GM20000 (cell line): ENCODE measurements at places on chromosomes 1 and 21.
A peak's percentile ranks its signal among the peaks of the same experiment; 100 is the strongest.

DNA sequence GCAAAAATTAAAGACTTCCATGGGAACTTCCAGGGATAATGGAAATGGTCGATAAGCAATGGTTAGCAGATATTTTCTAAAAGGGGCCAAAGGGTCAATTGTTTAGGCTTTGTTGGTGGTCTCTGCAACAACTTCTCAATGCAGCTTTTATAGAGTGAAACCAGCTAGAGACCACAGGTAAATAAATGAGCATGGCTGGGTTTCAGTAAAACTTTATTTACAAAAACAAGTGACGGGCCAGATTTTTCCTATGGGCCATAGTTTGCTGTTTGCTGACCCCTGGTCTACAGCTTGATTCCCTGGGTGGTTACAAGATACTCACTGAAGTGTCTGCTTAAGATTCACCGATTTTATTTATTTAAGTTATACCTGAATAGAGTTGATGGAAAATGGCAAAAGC is 22.6 kb upstream of the PRDM15 start:
- DNase-seq: no peak

GRCh38 chr21:43015906-43016540 is 41.7 kb downstream of the PKNOX1 start:
- DNase-seq: no peak

GRCh38 chr1:91499904-91500755 is 521 bp upstream of the CDC7 start:
- peak; percentile 10 for DNase-seq

DNA sequence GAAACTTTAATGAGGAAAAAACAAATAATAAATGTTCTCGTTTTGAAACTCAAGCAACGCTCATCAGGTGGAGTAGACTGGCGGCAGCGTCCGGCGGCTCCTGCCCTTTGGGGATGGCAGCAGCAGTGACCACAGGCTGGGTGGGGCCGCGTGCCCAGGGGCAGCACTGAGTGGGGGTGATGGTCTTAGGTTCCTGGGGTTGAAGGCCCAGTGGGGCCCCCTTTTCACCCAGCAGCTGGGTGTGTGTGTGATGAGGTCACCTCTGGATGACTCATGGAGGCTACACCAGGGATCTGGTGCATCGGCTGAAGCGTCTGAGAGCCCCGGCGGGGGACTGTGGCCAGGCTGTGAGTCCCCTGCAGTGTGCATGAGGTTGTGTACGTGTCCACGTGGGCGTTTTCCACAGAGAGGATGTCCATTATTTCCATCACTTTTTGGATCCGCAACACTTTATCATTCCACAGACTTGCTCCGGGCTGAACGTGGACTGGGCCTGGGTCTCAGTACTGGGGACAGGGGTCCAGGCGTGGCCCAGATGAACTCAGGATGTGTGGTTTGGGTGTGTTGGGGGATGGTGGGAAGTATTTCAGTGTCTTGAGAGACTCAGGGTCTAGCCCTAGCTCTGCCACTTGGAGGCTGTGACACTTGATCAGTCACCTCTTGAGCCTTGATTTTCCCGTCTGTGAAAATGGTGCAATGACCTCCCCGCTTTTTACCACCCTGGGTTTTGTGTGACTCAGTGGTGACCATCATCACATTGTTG is 25.6 kb downstream of the LDLRAP1 start:
- DNase-seq: no peak

- no peak for DNase-seq
These were observed 3.6 kb downstream of the MEGF6 start for GRCh38 chr1:3607703-3608065.

DNA sequence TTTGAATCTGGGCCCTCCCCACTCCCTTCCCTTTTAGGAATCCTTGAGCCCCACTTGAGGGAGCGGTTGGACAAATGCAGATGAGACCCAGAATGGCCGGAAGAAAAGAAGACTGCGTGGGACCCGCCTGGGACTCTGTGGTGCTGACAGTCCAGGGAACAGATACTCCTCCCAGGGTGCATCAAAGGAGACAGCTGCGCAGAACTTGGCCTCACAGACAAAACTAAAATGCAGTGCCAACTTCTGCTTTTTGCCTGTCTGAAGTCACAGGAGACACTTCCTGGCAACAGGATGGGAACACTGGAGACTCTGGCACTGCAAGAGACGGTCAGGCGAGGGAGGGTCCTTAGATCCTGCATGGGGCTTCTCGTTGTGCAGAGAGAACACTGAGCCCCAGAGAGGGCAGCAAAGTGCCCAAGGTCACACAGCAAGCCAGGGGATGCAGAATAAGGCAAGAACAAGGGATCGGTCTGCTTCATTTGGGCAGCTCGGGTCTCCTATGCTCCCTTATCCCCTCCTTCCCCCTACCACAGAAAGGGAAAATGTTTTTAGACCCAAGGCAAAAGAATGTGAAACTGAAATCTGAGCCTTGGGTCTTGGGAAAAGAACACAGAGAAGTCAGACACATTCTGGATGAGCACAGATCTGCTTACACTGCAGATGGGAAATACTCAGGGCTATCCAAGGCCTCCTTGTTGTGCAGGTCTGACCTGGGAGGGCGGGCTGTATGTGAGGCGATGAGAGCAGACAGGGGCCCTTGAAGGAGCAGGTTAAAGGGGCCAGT is 182.4 kb downstream of the TRABD2B start:
- DNase-seq: no peak

DNA sequence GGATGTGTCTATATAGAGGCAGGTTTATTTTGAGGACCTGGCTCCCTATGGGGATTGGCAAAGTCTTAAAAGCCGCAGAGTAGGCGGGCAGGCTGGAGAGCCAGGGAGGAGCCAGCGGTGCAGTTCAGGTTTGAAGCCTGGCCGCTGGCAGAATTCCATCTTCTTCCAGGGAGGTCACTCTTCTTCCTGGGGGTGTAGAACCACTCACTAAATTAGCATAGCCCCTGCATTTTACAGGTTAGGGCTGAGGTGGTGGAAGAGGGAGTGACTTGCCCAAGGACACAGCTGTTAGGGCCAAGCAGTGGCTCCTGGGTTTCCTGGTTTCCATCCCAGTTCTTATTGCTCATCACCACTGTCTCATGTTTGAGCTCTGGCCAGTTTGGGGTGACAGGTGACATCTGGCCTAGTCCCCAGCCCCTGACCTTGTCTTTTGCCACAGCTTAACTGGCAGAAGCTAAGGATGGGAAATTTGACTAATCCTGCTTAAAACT is 1.4 kb downstream of the PINK1 start:
- DNase-seq: no peak

DNA sequence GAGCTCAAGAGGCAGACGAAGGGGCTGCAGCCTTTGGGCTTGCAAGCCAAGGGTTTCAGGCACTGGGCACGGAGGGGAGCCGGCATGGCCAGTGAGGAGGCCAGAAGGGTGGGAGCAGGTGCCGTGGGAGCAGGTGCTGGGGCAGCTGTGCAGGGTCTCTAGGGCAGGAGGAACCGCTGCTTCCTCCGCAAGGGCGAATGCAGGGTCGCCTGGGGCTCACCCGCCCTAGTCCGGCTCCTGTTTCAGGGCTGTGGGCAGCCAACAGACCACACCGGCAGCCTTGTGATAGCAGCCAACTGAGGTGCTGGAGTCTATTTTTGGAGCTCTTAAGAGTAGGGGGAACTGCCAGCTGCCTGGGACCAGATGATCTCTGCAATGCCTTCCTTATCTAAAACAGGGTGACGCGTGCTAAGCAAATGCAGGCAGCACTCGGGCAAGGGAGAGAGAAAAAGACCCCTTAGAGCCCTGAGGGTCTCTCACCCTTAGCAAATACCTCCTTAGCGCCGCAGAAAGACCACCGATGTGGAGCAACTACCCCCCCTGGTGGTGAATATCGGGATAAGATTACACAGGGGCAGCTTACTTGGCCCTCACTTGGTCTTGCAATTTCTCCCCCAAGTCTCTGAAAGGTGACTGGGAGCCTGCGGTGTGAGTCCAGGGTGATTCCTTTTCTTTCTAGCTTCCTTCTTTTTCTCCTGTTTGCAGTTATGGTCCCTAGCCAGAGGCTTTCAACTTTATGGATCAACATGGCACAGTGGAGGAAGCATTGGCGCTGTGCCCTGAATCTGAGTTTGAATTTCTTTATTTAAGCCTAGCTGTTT is 20.7 kb upstream of the MAPKAPK2 start:
- DNase-seq: peak; percentile 79

DNA sequence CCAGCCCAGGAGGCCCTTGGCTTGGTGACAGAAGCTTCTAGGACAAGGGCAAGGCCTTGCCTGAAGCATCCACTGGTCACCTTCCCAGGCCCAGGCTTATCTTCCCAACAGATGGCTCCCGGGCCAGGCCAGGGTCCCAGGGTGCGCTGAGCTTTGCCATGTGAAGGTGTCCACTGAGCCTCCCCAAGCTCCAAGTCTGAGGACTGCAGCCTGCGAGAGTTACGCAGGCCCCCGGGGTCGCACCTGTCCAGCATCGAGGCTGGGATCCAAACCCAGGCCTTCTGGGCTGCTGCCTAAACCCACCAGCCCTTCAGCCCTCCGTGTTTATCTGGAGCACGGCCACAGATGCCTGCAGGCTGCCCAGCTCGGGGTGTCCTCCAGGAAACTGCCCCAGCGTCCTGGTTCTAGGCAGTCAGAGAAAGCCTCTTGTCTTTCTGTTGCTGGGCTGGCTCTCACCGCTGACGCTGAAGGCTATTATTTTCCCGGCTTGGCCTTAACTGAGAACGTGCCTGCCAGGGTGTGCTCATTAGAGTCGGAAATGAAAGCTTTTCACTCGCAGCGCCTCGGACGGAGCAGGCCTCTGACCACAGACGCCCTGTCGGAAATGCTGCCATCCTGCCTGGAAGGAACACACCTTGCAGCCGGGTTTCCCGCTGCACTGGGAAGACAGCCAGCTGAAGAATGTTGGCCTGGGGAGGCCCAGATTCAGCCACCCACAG is 71.4 kb downstream of the MEGF6 start:
- no peak for DNase-seq

GRCh38 chr1:26391450-26391849 is 18.9 kb upstream of the ZNF683 start:
- peak; percentile 42 for DNase-seq

DNA sequence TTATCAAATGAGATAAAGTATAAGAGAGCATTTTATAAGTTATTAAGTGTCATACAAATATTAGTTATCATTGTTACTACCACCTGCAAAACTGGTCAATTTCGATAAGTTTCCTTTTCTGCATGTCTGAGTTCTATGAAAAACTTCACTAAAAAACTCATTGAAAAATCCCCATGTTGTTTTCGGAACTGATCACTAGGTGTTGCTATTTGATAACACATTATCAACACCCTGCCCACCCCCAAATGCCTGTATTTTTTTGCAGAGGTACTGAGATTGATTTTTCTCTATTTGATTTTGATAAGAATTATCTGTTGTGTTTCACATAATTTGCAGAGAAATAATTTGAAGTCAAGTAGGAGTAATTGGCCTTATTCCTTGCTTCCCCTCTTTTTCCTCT is 22.1 kb upstream of the DISP1 start:
- DNase-seq: peak; percentile 17

- DNase-seq: no peak
These were observed 1.3 kb downstream of the COL24A1 start for GRCh38 chr1:86155051-86155806.

- no peak for DNase-seq
These were observed 1126.6 kb downstream of the BRINP3 start for GRCh38 chr1:189350983-189351616.

DNA sequence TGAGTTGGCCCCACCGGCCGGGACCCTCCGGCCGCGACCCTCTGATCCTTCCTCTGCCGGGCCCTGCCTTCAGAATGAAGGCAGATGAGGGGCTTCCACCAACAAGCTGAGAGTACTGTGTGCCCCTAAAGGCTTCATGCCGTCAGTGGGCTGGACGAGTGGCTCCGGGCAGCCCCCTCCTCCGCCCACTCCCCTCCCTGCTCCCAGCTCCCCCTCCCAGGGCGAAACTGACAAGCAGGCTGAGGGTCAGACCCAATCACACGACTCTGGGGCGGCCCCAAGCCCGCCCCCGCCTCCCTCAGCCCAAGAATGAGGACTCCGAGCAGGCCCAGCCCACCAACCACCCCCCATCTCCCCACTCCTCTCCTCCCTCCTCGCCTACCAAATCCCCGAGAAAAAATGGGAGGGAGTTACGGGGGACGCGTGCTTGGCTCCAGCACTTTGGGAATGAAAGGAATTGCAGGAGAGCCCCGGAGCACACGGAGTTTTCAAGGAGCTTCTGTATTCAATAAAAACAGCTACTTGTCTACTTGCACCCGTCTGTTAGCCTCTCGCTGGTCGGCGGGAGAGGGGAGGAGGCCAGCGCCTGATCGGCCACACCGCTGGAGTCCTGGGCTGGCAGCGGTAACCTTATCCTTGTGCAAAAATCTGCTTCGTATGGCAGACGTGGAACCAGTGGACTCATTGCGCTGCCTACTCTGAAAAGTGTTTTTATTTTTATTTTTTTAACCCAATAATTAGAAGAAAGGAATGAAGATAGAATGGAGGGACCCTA is at the start of gene COL11A1:
Gene COL11A1, minus strand, starts transcription at position 147 of the 775 bp plus-strand sequence. CDS start 344 bp downstream, outside the sequence.
- DNase-seq: no peak

DNA sequence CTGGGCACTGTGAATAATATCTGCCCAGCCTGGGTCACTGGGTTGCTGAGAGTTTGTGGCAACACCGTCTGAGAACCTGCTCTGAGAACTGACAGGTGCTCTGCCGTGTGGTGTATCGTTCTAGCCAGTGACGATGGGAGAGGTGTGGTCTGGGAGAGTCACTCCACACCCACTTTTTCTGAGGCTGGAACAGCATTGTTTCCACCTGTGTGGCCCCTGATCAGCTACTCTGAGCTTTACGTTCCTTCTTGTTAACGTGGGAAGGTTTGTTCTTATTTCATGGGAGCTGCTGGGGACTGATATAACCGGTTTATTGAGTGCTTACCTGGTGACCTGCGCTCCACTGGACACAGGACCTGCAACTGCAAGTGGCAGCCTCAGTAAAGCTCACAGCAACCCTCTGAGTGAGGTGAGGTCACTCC is 34.8 kb upstream of the TENT5C start:
- DNase-seq: no peak

GRCh38 chr1:21547876-21548275 is 38.7 kb downstream of the ALPL start:
- no peak for DNase-seq

- peak; percentile 63 for DNase-seq
These were observed 29.2 kb upstream of the OR2B11 start for GRCh38 chr1:247487057-247487456.

DNA sequence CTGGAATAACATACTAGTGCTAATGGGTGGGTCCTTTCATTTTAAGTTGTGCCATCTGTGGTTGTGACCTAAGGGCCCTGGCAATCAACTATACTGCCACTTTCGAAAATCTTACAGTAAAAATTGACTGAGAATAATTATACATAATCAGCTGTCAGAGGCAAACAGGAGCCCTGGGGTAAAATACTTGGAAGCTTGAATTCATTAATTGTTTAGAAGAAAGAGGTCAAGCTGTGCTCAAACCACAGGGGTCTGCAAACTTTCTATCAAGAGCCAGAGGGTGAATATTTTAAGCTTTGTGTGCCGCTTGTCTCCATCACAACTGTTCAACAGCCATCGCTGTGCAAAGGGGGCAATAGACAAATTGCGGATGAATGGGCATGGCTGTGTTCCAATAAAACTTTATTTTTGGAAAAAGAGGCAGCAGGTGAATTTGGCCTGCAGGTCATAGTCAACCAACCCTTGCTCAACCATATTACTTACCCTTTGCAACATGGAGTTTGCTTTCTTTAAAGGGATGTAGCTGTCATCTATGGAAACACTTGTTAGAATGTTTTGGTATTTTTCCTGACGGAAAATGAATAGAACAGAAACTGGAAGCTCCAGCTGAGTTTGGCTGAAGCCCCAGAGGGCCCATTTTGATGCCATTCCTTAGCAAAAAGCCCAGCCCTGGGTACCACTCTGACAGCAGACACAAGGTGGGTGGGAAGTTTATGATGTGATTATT is 35.7 kb upstream of the USP1 start:
- DNase-seq: no peak
